SK-N-MC (cell line): ENCODE measurements at places on chromosomes 6 and 20.

GRCh38 chr6:67914419-67914818 lies 720.7 kb upstream of the ADGRB3 start:
- no peak for DNase-seq

- DNase-seq: no peak
These were observed 184.4 kb downstream of the PRL start for GRCh38 chr6:22112461-22112860.

GRCh38 chr6:121823437-121823851 lies 388.0 kb downstream of the GJA1 start:
- DNase-seq: no peak

GRCh38 chr20:21874127-21874526 lies 168.7 kb downstream of the PAX1 start:
- no peak for DNase-seq

DNA sequence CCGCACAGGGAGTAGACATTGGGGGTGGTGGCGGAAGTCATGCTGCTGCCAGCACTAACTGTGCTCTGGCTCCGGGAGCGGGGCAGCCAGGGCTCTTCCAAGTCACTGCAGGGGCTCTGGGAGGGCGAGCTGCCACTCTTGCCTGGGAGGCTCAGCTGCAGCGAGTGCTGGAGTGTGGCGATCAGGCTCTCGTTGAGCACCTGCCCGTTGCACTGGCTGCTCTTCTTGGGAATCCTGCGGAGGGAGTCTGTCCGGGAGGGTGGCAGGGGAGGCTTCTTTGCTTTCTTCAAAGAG lies 28.0 kb downstream of the HEBP2 start:
- DNase-seq: no peak

- no peak for DNase-seq
These were observed 670.3 kb downstream of the UTRN start for GRCh38 chr6:144955392-144955791.

DNA sequence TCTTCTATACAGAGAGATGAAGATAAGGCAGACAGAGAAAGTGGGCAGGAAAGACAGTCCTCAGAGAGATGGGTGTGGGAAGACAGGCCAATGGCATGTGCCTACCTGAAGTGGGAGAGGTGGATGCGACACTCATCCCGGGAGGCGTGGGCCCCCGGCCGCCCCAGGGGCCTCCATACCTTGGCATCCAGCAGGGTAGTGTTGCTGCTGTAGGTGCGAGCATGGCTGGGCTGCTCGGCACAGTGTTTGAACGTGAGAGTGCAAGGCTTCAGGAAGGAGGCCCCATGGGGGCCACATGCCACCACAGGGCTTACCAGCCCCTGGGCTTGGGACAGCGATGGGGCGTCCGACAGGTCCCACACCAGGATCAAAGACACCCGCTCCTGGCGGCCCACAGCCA lies 5.2 kb downstream of the UNC5CL start:
- DNase-seq: no peak

DNA sequence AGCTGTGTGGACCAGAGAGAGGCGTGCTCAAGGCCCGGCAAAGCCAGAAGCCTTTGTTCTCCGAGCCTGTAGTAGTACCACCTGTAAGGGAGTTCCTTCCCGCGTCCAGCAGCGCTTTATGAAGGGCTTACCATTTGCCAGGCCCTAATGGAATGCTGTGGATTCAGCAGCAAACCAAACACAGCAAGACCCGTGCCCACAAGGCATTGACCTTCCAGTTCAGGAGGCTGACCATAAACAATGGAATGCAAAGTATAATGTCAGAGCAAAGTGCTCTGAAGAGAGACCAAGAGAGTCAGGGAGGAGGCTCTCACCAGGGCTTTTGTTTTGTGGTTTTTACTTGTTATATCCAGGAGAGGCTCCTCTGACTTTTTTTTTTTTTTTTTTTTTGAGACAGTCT lies 209.8 kb downstream of the ZMYND8 start:
- DNase-seq: no peak

DNA sequence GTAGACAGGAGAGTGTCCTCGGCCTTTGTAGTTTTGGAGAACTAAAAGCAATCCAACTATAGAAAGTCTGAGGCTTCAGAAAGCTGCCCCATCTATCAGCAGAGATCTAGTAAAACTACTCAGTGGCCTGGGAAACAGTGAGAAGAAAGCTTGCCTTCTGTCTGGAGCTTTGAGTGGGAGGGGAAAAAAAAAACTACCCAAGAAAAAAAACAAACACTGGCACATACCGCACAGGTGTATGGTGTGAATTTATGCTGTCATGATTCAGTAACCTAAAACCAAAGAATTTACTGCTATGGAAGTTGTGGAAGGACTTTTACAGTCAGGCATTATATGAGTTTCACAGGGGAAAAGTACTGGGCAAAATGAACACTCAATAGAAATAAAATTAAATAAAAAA lies 280.5 kb downstream of the ADGRB3 start:
- no peak for DNase-seq

- no peak for DNase-seq
These were observed 6.0 kb downstream of the C6orf141 start for GRCh38 chr6:49556429-49556837.

DNA sequence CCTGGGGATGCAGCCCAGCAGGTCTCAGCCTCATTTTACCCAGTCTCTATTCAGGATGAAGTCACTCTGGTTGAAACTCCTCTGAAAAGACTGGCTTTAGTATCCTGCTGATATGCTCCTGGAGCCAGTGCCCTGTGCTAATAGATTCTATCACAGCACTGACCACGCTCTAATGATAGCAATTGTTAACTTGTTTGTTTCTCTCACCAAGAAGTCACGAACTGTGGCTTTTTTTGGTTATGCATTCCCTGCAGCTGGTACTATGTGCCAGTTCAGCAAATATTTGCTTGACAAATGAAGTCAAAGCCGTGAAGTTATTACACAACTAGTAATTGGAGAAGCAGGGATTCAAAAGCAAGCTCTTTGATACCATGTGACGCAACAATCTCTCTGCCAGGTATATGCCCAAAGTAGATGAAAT lies 754.6 kb downstream of the KIF16B start:
- DNase-seq: no peak
